ENCODE measurements at places on chromosomes 7 and 10.
A peak's percentile ranks its signal among the peaks of the same experiment; 100 is the strongest.

- DNase-seq: peak; percentile 54
These were observed 136.4 kb upstream of the FGFR2 start for GRCh38 chr10:121734589-121735045.

DNA sequence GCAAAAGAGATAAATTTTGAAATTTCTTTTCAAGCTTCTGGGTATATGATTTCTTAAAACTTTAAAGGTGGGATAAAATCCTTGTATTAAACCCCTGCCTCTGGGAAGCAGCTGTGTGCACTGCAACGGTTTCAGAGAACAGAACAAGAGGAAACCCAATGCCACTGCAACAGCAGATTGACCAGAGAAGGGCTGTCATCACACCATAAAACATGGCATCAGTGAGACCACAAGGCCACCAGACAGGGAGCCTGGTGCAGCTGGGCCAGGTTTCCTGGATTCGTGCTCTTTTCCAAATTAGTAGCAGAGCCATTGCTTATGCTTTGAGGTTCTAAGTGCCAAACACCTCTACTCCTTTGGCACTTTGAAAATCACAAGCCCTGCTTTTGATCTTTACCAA lies 152.4 kb downstream of the PRPF18 start:
- DNase-seq: no peak

DNA sequence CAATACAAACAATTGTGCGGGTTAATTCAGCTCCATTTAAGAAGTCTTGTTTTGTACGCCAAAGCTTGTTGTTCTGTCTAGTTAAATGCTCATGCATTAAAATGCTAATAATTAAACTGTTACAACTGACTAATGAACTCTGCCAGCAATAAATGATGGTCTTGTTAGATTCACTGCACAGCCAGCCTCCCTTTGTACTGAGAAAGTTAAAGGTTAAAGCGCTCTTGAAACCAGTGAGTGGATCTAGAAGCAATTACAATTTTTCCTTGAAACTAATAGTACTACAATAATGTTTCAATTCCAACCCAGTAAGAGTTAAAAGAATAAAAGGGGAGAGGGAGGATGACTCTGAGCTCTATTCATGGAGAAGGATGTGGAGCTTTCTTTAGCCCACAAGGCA lies 233.0 kb downstream of the EMX2 start:
- DNase-seq: no peak

GRCh38 chr7:105126436-105126975 lies 112.5 kb downstream of the KMT2E start:
- no peak for DNase-seq

DNA sequence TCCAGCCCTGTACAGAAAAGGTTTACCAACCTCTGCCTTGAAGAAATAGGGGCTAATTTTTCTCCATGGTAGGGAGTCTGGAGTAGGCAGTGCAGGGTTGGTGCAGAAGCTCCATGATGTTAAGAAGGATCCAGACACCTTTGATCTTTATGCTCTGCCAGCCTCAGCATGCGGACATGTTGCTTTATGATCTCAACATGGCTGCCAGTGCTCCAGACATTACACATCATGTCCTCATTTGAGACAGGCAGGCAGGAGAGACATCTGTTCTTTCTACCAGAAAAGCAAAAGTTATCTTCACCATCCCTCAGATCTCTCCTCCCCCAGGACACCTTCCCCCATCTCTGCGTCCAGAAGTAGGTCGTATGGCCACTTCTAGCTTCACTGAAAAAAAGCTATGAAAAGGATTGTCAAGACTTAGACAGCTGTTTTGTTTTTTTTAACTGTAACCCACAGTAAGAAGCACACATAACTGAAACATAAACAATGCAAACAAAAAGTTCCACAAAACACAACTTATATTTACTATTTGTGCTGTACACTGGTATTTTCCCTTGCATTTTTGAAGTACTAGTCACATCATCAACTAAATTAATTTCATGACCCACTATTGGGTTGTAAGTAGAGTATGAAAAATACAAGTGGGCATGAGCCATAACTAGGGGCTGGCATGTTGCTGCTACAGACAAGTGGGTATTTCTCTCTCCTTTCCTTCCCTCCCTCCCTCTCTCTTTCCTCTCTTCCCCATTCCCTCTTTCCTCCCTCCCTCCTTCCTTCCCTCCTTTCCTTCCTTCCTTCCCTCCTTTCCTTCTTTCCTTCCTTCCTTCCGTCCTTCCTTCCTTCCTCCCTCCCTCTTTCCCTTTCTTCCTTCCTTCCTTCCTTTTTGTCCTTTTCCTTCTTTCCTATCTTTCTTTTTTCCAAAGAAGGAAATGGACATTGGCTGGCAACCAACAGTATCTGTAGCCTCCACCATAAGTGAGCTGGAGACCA lies 2.6 kb upstream of the RASSF4 start:
- DNase-seq: no peak

DNA sequence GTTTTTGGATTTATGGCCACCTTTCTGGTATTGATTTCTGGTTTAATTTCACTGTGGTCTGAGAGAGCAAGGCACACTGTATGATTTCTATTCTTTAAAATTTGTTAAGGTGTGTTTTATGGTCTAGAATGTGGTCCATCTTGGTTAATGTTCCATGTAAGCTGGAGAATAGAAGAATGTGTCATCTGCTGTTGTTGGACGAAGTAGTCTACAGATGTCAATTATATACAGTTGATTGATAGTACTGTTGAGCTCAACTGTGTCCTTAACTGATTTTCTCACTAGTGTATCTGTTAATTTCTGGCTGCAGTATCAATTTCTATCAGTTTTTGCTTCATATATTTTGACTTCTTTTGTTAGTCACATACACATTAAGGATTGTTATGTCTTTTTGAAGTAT lies 127.1 kb downstream of the MLLT10 start:
- DNase-seq: no peak

GRCh38 chr7:145831616-145832206 lies 284.9 kb upstream of the CNTNAP2 start:
- no peak for DNase-seq

DNA sequence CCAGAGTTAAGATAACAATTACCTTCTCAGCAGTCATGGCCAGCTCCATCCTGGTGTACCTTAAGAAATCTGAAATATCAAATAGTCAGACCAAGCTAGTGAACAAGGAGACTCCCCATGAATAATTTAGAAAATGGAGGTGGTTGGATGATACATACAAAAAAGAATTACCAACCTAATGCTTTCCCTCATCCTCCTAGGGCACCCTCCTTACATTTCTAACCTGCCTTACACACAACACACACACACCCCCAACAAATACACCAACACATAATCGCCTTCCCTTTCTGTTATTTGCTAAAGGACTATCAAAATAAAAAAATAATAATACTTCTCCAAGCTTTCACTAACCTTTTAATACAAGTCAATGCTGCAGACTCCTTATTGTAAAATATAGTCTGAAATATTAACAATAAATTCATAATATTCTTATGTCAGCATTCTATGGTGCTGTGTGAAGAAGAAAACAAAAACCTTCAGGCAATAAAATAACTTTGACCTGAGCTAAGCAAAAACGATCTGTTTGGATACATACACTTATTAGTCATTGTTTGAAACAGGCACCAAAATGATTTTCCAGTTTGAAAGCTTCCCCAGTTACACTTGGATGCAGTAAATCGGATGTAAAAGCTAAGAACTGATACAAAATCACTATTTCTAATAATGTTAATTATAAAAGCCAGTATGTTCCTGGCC lies 3.4 kb downstream of the TWIST1 start:
- DNase-seq: no peak

GRCh38 chr7:88835147-88835728 lies 39.7 kb upstream of the TEX47 start:
- DNase-seq: peak; percentile 39

DNA sequence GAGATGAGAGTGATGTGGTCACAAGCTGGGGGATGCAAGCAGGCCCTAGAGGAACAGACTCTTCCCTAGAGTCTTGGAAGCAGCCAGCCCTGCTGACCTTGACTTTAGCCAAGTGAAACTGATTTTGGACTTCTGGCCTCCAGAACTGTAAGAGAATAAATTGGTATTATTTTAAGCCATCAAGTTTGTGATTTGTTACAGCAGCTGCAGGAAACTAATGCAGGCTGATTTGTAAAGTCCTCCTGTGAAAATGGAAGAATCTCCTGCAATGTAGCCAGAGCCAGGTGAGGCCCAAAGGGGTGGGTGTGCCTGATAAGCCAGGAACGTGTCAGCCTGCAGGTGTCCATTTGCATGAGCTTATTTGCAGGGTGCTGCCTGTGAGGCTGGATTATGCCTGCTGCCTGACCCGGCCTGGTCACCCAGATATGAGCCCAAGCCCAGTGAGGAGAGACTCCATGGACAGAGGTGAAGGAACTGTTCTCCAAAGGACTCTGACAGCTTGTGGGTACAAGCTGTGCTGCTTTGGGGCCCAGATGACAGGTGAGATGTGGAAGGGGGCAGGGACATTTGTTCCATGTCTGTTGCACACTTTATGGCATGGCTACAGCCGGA lies 24.6 kb upstream of the PLEKHA1 start:
- DNase-seq: no peak

DNA sequence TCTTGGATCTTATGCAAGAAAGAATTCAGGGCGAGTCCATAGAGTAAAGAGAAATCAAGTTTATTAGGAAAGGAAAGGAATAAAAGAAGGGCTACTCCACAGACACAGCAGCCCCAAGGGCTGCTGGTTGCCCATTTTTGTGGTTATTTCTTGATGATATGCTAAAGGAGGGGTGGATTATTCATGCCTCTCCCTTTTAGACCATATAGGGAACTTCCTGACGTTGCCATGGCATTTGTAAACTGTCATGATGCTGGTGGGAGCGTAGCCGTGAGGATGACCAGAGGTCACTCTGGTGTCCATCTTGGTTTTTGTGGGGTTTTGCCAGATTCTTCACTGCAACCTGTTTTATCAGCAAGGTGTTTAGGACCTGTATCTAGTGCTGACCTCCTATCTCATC lies 115.4 kb upstream of the CARD11 start:
- DNase-seq: no peak

GRCh38 chr10:113151190-113151666 lies 201.2 kb downstream of the TCF7L2 start:
- DNase-seq: peak; percentile 40

DNA sequence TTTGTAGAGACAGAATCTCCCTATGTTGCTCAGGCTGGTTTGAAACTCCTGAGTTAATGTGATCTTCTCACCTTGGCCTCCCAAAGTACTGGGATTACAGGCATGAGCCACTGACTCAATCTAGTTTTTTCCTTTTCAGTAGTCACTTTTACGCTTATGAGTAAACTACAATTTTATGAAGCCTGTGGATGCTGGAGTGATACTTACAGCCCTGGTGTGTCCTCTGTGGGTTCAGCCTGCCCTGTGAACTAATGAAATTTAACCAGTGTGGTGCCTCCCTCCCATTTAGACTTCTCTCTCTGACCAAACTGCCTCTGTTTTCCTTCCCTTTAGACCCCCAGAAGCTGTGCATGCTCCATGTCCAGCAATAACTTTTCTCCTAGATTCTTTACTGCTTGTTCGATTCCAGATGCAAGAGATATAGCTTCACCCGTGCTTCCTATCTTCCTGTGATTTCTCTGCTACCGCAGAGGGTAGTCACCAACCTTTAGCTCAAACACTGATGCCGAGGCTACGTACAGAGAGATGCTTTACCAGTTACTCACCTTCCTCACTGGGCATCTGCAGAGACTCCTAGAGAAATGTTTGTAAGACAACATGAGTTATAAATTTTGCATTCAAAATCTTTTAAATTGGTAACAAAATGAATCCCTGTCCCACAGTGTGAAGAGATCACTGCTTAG lies 90.8 kb downstream of the KIAA1217 start:
- DNase-seq: no peak

DNA sequence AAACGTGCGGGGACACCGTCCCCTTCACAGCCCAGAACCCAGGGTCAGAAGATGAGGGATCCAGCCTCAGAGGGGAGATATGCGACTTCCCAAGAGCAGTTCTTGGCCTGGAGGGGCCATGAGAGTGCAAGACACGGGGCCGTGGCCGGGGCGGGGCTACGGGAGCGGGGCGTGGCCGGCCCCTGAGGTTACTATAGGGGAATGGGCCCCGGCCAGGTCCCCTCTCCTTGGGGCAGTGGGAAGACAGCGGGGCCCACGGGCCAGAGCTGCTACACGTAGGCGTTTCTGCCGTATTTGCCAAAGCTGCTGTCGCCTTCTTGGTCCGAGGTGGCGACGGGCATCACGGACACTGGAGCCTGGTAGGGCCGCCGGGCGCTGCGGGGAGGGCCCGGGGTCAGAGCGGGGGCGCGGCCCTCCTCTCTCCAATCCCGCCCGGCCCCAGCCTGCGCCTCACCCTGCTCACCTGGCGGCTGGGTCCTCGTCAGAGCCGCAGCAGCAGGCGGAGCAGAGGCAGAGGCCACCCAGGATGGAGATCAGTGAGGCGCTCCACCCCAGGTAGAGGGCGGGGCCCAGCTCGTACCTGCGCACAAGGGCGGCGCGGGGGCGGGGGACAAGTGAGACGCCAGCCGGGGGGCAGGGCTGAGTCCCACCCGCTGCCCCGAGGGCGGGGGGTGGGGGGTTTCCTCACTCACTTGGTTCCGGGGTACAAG lies 5.3 kb downstream of the CLDN15 start:
- no peak for DNase-seq

GRCh38 chr7:42097752-42098151 lies 139.3 kb downstream of the GLI3 start:
- no peak for DNase-seq

DNA sequence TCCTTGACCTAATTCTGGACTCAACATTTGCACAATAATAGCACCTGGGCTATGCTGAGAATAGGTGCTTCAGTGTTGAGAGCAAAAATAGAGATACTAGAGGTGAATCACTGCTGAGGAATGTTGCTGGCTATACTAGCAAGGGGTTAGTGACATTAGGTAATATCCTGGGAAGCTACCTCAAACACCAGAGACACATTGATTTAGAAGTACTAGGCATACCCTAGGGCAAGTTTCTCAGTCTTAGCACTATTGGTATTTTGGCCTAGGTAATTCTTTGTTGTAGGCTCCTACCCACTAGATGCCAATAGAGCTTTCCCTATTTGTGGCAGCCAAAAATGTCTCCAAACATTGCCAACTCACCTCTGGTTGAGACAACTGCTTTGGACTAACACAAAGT lies 484.0 kb upstream of the MBL2 start:
- DNase-seq: no peak

DNA sequence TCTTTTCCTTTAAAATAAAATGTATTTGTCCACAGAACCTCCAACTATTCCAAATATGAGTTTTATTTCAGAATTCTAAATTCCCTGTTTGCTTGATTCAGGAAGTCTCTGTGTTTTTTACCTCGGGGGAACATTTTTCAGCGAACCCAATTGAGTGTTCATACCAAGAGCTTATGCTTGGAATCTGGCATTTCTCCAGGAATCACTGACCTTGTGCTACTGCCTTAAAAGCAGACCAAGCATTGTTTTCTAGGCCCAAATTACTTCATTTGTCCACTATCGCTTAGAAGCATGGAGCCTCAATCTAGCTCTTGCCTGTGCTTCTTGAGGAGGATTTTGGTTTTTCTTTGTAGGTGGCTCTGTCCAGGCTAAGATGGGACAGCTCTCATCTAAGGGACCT lies 59.4 kb downstream of the EBLN1 start:
- no peak for DNase-seq

- DNase-seq: peak; percentile 73
These were observed 247.3 kb downstream of the DOCK4 start for GRCh38 chr7:111958896-111959295.

Data from pons (tissue), 1 donor.